Stimulated activated naive B cell treated with anti-CD40 and anti-IgM and Interleukin-4, amounts not matched to agents 10 μg/mL and 1 μg/mL and 100 μg/mL, for 72 hours (primary cell): ENCODE measurements at places on chromosomes 4 and X.

DNA sequence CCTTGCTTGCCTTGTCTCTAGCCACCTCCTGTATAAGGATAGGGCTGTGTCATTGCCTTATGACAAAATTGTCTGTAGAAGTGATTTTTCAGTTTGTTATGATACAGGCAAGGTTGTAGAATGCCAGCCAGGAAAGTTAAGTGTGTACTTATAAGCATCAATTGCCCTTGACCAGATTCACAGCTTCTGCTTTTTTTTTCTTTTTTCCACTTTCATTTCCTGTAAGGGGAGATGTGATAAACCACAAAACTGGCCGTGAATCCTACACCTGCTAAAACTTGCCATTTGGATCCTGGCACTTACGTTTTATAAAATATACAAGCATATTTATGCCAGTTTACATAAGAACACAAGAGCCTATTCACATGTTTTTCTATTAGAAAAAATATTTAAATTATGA is 35.0 kb upstream of the BMPR1B start:
- no peak for DNase-seq

GRCh38 chrX:7714351-7714750 is 128.6 kb upstream of the VCX start:
- no peak for DNase-seq

DNA sequence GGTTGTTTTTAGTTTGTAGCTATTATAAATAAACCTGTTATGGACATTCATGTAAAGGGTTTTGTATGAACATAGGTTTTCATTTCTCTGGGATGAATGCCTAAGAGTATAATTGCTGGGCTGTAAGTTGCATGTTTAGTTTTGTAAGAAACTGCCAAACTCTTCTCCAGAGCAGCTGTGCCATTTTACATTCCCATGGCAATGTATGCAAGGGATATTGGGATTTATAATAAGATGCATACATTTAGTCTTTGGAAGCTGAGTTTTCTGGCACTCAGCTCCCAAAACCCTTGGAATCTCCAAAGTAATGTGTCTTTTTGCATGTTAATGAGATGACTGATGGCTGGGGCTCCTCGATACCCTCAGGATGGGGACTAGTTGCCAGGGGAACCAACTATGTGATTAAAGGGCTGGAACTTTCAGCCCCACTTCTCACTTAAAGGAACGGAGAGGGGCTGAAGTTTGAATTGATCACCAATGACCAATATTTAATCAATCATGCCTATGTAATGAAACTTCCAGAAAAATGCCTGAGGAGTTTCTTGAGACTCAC is 44.0 kb downstream of the SERTM2 start:
- no peak for DNase-seq

DNA sequence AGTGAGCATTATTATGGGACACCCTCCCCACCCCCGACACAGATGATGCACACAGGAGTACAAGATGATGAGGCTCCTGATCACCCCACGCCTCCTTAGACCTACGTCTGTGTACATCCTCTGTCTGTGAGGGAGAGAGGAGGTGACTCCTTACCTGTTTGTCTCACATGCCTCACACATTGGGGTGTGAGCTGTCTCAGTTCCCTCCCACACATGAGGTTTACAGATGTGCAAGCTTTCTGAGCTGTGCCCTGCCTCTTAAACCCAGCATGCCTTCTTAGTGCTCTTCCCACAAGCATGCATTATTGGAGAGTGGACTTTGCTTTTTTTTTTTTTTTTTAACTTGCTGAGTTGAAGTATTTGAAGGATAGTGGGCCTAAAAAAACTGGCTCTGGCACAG is 76.7 kb downstream of the CLCN5 start:
- no peak for DNase-seq

DNA sequence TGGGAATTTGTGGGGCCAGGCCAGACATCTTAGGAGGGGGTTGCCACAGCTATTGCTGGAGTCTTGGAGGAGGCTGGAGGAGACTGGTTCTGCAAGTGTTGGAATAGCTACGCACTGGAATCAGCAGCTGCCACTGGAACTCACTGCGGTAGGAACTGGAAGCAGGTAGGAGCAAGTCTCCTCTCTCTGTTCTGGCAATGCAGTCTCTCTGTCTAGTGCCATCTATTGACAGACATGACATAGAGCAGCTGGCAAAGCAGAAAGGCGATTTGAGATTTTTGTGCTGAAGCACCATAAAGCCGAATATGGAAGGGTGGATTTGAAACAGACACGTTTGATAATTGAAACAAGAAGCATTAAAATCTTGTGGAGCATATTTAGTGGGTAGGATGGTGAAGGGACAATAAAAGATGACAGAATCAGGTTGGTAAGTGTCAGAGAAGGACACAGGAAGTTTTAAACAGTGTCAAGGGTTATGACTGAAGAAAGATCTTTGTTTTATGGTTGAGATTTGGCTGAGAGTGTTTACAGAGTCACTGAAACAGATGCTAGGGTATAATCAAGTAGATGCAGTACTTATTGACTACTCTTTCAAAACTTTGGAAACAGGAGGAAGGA is 23.5 kb upstream of the SYNPO2 start:
- no peak for DNase-seq

GRCh38 chr4:40380647-40381046 is 45.5 kb downstream of the CHRNA9 start:
- DNase-seq = no peak

- no peak for DNase-seq
These were observed 117.6 kb downstream of the PALLD start for GRCh38 chr4:168614281-168615057.

- DNase-seq = no peak
These were observed 461 bp upstream of the SLC9A6 start for GRCh38 chrX:135984791-135985156.

DNA sequence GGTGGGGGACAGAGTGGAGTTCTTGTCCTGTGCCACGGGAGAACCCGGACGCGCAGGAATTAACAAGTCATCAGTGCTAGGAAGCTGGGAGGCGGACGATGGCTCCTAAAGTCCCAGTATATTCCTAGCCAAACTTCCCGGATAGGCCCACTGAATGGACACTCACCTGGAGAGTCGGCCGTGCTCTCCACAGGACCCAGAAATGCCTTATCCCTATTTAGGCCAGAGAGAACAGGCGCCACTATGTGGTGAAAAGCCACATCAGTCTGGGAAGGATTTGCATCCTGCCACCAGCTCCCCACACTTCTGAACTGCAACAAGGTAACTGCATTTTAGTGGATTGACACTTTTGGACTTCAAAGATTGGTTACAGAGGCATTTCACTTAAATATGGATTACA is 1.1 kb downstream of the CFAP299 start:
- no peak for DNase-seq

DNA sequence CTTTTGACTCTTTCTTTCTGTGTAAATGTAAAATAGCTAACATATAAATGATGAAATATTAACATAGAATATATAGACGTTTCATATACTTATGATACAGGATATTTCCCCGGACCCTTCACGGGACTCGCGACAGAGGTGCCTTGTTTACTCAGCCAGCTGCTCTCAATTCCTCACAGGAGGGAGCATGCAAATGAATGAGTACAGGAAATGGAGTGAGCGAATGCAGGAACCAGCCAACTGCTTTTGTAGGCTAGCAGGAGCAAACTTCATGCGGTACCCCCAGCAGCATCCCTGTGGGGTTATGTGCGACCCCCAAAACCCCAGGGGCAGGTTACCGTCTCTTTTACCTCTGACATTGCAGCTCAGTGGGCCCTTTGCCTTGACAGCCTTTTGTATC is 110.3 kb upstream of the PDHA2 start:
- DNase-seq = no peak

DNA sequence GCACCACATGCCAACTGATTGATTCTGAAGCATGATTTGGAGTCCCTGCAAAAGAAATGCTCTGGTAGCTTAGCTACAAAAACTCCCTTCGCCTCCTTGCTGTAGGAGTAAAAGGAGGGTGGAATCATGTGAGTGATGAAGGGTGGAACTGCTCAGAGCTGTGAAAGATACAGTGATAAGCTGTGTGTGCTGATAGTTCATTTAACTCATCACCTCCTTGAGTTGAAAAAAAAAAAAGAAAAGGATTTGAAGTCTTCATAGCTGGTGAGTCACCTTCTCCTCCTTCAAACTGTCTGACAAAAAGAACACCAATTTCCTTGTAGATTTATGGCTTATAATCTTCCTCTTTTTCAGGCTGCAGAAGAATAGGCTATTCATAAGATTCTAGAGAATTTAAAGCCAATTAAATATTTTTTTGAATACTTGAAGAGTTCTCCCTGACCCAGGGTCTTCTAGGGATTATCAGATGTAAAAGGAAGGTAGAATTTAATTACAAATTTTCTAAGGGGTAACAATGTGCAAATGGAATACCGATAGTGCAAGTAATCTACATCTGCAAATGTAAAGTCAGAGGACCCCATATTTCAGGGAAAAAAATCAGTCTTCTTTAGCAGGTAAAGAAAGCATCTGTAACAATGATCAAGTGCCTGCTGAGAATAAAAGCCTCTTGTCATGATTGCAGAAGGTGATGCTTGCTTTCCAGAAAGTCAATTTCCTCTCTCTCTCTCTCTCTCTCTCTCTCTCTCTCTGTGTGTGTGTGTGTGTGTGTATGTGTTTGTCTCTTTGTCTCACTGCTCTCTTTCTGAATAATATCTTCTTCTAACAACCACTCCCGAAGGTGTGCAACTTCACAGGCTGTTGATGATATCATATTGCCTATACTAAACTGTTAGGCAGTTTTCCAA is 208.8 kb upstream of the VEGFC start:
- DNase-seq = no peak

GRCh38 chrX:122269243-122269781 is 914.8 kb upstream of the GRIA3 start:
- DNase-seq = no peak

DNA sequence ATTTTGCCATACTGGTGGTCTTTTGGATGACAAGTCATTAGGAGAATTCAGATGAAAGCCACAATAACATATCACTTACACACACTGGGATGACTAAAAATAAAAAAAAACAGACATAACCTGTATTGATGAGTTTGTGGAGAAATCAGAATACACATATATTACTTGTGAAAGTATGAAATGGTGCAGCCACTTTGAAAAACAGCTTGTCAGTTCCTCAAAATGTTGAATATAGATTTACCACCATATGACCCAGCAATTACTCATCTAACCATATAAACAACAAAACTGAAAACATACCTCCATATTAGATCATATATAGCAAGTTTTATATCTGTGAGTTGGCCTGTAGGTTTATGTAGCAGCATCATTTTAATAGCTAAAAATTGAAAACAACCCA is 608.7 kb downstream of the TLL1 start:
- DNase-seq = no peak

GRCh38 chrX:134625315-134625718 is 33.0 kb downstream of the PLAC1 start:
- DNase-seq = no peak

DNA sequence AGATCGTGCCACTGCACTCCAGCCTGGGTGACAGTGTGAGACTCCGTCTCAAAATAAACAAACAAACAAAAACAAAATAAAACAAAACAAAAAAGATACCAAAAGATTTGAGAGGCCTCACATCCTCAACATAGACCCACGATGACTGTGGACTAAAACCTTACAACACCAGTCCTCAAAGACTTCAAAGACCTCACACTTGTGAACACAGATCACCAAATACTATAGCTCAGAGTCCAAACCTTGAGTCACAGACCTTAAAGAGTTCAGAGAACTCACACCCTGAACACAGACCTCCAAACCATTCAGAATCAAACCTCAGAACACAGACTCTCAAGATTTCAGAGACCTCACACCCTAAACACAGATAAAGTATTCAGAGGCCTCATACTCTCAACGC is 12.7 kb upstream of the PAGE4 start:
- no peak for DNase-seq

DNA sequence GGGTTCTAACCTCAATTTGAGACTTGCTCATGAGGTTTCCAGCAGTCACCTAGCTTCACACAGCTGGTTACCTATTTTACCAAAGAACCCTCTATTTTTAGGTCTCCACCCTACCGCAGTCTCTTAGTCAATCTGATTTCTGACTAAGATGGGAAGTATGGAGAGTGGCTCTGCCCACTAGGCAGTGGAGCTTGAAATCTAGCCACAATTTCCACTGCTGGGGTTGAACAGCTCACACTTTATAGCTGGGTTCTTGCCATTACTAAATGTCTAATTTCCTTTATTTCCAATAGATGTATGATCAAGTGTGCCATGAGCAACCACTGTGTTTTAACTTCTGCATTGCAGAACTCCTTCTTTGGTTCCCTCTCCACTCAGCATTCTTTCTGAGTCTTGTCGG is 43.1 kb downstream of the GASK1B start:
- DNase-seq = no peak

GRCh38 chrX:153960786-153961185 is 10.8 kb downstream of the HCFC1 start:
- DNase-seq = no peak
